ENCODE measurements at places on chromosomes 4 and X.
A peak's percentile ranks its signal among the peaks of the same experiment; 100 is the strongest.

GRCh38 chr4:92651536-92651935 lies 347.8 kb downstream of the GRID2 start:
- no peak for DNase-seq

DNA sequence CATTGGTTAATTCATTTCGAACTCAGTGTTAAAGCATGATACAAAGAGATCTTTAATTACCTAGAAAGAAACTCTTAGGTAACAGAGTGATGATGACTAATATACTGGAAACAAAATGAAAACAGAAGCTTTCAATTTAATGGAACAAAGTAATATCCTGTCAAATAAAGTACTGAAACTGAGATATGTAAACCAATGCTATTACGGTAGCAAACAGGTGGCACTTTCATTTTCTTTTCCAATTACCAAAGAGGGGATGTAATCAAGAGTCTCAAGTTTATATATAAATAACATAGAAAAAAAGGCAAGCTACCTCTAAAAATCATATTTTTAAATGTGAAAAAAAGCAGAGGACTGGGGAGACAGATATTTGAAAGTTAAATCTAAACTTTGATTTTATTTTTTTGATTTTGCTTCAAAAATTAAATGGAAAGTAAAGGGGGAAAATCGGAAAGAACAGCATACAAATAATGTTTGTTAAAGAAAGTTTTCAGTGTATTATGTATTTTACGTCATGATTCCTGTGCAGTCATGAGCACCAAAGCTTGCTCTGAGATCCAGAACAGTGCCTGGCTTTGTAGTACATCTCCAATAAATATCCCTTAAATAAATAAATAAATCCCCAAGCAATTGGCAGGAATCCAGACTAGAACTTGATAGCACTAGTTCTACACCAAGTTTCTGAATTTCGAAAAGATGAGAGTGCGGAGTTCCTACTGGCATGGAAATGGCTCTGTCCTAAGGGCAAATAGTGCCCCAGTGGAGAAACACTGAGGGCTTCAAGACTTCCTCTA lies 25.0 kb upstream of the RAPGEF2 start:
- DNase-seq: peak; percentile 8

DNA sequence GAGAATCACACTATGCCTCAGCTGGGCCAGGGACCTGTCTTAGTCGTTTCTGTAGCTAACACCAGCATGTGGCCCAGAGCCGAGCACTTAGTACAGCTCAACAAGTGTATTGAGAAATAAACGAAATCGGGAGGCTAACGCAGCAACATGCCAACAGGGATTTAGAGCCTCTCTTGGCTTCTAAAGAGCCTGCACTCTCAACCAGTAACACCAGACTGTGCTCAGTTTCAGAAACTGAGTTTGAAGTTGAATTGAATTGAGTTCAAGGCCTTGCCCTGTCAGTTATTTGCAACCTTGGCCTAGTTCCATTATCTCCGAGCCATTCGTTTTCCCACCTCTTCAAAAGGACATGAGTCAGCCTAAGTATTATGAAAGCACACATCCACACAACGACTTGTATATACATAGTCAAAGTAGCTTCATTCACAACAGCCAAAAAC lies 71.3 kb upstream of the LDB2 start:
- DNase-seq: no peak

DNA sequence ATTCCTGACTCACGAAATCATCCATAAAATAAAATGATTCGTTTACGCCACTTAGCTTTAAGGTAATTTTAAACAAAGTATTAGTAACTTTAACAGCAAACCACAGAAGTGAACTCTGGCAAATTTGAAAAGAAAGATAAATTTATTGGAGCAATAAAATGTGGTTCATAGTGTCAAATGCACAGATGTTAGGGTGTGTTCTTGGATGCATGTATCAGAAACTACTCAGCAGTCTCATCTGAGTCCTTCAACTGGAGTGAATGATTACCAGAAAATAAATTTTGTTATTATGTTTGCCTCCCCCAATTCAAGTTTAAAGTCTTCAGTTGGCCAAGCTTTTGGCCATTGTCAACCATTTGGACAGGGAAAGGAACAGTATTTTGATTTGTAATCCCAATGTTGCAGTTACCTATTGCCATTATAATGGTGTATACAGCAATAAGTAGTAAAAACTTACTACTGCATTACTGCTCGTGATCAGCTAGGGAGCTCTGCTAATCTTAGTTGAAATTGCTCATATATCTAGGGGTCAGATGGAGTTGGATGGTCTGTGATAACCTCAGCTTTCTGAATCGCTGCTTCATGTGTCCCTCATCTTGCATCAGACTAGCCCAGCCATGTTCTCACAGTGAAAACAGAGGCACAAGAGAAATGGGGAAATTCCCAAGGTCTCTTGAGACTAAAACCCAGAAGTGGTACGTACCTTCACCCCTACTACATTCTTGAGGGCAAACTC lies 254.6 kb upstream of the KCNIP4 start:
- no peak for DNase-seq

DNA sequence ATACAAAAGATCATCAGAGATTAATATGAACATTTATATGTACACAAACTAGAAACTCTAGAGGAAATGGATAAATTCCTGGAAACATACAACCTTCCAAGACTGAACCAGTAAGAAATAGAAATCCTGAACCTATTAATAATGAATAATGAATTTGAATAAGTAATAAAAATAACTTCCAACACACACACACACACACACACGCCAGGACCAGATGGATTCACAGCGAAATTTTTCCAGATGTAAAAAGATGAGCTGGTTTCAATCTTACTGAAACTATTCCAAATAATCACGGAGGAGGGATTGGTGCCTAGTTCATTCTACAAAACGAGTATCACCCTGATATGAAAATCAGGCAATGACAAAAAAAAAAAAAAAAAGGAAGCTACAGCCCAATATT lies 1095.0 kb downstream of the FAT4 start:
- DNase-seq: no peak

Data from suppressor macrophage treated with lipopolysaccharide for 4 hours (primary cell).